ENCODE measurements at places on chromosomes 13 and 19.

- DNase-seq, result no peak
Observed at GRCh38 chr19:14566712-14567077, 5.2 kb downstream of the NDUFB7 start.

DNA sequence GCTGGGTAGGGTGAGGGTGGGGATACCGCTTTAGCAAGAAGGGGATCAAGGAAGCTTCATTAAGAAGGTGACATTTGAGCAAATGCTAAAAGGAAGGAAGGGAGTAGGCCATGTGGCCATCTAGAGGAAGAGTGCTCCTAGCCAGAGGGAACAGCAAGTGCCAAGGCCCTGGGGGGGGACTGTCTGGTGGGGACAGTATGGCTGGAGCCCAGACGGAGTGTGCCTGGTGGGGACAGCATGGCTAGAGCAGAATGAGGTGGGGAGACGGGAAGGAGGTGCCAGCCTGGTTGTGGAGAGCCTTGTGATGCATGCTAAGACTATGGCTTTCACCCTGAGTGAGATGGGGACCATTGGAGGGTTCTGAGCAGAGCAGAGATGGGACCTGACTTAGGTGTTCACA, 2.1 kb upstream of the TGFB1 start:
- DNase-seq, result no peak

DNA sequence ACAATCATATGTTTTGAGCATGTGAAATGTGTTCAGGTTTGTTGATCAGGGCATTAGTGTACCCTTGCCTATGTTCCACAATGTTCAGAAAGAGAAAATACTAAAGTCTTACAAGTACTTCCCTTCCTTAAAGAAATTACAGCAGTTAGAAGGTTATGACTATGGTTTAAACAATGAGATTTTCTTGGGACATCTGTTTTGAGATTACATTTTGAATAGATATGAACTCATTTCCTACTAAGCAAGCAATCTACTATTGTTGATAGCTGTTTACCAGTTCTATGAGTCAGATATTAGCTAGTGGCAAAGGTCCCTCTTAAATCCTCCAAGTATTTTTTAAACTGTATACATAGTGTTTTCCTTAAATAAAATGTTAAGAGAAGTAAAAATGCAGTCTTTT, 241.3 kb downstream of the DACH1 start:
- no peak for DNase-seq

DNA sequence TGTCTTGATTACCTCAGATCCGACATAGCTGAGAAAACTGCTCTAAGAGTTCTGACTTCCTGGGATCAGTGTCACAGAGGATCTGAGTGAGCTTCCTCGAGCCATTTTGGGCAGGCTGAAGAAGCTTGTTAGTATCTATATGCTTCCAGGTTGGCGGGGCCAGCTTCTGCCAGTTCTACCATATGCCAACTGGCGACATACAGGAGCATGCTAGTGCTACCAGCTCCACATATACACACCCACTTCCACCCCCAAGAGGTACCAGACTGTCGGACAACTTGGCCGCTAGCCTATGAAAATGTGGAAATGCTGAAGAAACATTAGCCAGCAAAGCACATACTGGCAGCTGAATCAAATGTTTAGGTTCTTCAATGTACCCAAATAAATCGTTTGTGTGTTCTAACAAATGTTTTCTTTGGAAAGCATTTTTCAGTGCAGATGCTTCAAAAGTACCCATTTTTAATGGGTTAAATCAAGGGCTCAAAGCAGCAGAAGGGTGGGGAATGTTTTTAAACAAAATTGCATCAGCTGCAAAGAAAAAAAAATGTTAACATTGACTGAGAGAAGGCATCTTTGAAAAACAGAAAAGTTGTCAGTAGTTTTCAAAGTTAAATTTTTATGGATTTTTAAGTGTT, 163.7 kb downstream of the KLF12 start:
- no peak for DNase-seq

- DNase-seq, result no peak
Observed at GRCh38 chr13:113762538-113762937, 3.5 kb downstream of the TMEM255B start.

DNA sequence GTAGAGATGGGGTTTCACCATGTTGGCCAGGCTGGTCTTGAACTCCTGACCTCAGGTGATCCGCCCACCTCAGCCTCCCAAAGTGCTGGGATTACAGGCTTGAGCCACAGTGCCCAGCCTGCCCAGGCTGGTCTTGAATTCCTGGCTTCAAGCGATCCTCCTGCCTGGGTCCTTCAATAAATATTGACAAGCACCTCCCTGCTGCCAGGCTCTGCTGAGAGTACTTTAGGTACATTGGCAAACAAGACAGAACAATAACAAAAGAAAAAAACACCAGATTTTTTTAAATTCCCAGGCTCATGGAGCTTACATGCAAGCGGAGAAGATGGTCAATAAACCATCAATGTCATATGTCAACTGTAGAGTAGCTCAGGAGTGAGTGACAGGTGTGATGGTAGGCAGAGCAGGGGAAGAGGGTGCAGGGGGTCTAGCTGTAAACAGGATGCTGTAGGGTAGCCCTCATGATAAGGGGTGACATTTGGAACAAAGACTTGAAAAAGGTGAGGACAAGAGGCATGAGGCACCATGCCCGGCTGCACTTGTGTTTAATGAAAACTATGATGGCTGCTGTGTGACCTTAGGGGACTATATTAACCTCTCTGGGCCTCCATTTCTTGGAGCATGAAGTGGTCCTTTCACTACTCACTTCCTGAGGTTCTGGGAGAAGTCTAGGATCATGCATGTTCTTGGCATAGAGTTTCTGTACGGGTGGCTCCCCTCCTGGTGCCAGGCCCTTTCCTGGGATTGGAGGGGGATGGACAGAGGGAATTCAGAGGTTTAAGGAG, 19.6 kb downstream of the SULT2B1 start:
- DNase-seq, result no peak

GRCh38 chr19:47663911-47664771, 49.1 kb upstream of the EHD2 start:
- DNase-seq, result peak; percentile 89
